ENCODE measurements at places on chromosomes 5 and 9. TPM values are rescaled to one million over a fixed set of nuclear protein-coding genes. Genes with fewer than 3 reads are reported as not detected.

The TMEM267 gene
- 10.6 TPM for total RNA-seq

The PTGDS gene
- total RNA-seq, result not detected

The CD180 gene
- total RNA-seq, result not detected

The ZFP2 gene
- 0.60 TPM for total RNA-seq

The PPP3R2 gene
- total RNA-seq, result not detected

The TMEM232 gene
- total RNA-seq, result not detected

The SUSD3 gene
- 0.10 TPM for total RNA-seq

The SPINK13 gene
- not detected for total RNA-seq

The MYMK gene
- total RNA-seq, result not detected

Measured in mammary microvascular endothelial cell (primary cell).